ENCODE measurements at places on chromosomes 12 and 14.

- no peak for DNase-seq
Measured at GRCh38 chr12:73274976-73275375, 1002.8 kb downstream of the TRHDE start.

GRCh38 chr12:94262228-94263010, 114.0 kb downstream of the PLXNC1 start:
- DNase-seq = peak; percentile 46

DNA sequence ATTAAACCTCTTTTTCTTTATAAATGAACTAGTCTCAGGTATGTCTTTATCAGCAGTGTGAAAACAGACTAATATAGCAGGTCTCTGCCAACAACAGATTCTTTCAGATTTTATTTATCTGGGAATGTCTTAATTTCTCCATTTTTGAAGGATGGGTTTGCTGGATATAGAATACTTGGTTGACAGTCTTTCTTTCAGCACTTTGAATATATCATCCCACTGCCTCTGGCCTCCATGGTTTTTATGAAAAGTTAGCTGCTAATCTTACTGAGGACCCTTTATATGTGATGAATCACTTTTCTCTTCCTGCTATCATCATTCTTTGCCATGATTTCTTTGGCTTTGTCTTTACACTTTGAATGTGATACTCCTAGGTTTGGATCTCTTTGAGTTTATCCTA, 148.0 kb downstream of the ANO6 start:
- DNase-seq = no peak

GRCh38 chr14:75144944-75145343, 18.1 kb upstream of the NEK9 start:
- no peak for DNase-seq

- peak; percentile 96 for DNase-seq
Measured at GRCh38 chr12:4379405-4379804, at the start of gene FGF23. FGF23 (minus strand) TSS chr12:4379712; CDS start chr12:4379582, 130 bp downstream.
